ENCODE measurements at places on chromosomes 16 and 17. TPM values are rescaled to one million over a fixed set of nuclear protein-coding genes. Genes with fewer than 3 reads are reported as not detected.

- peak; percentile 81 for DNase-seq
Observed at GRCh38 chr17:2259769-2260536, 43.6 kb downstream of the SMG6 start.

DNA sequence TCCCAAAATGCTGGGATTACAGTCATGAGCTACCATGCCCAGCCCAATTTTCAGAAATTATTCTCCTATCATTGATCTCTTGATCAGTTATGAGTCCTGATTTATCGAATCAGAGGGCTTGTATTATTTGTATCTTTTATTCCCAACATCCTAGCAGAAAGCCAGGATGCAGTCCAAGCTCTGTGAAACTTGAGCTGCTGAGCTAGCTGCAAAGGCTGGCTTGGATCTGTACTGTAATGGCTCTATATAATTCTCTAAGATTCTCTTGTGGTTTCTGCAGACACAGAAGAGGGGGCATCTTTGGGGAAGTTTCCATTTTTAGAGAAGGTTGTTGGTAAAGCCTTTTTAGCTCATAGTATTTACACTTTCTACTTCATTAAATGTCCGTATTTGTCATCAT, 227.1 kb downstream of the MAP2K4 start:
- DNase-seq, result peak; percentile 19

GRCh38 chr16:52751035-52751434, 204.1 kb upstream of the TOX3 start:
- DNase-seq, result no peak

DNA sequence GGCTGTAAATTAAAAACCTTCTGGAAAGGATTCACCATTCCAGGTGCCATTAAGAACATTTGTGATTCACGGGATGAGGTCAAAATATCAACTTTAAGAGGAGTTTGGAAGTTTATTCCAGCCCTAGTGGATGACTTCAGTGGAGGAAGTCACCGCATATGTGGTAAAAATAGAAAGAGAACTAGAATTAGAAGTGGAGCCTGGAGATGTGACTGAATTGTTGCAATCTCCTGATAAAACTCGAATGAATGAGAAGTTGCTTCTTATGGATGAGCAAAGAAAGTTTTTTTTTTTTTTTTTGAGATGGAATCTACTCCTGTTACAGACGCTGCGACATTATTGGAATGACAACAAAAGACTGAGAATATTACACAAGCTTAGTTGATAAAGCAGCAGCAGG, 26.7 kb downstream of the CCL4 start:
- DNase-seq, result no peak

GRCh38 chr16:72027669-72028378, 19.3 kb downstream of the DHODH start:
- DNase-seq, result no peak

Gene ZFP90
- 22.6 TPM for total RNA-seq

DNA sequence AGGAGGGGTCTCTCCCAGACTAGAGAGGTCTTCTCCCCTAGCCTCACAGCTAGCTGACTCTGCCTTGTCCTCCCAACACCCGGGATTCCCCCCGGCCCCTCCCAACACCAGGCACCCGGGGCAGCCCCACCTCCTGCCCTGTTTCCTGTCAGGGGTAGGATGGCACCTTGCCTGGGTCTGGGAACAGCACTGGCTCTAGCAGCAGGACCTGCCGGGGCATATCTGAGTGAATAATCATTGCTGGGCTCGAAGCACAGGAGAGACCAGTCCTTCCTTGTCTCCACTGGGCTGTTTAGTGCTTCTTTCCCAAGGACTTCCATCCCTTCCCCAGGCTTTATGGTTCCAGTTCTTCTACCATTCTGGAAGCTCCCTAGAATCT, 25.7 kb downstream of the MINK1 start:
- DNase-seq, result peak; percentile 27

DNA sequence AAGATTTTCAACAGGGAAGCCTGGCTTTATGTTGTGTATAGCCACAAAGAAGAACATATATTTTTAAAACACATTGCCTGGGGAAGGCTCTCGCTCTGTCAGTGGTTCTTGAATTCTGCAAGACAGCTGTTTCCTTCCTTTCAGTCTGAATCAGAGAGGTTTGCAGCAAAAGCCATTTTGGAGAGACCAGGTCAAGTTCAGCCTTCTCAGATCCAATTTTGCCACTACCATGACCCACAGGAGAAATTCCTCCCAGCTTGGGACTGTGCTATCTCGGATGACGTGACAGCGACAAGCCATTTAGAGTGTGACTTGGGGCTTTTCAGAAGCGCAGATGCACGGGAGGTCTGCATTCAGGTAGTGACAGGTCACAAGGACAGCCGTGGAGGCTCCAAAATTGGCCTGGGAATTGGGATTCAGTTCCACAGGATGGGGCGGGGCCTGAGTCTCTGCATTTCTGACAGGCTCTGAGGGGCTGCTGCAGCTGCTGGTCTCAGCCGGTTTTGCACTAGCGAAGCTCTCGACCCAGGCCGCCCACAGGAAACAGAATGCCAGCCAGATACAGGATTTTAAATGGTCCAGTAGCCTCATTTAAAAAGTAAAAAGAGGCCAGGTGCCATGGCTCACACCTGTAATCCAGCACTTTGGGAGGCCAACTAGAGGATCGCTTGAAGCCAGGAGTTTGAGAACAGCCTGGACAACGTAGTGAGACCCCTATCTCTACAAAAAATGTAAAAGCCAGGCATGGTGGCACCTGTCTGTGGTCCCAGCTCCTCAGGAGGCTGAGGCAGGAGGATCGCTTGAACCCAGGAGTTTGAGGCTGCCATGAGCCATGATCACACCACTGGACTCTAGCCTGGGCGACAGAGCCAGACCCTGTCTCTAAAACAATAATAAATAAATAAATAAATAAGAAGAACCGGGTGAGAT, 196.6 kb upstream of the CIBAR2 start:
- DNase-seq, result no peak

- no peak for DNase-seq
Observed at GRCh38 chr17:83088909-83089308, 9.5 kb downstream of the METRNL start.

DNA sequence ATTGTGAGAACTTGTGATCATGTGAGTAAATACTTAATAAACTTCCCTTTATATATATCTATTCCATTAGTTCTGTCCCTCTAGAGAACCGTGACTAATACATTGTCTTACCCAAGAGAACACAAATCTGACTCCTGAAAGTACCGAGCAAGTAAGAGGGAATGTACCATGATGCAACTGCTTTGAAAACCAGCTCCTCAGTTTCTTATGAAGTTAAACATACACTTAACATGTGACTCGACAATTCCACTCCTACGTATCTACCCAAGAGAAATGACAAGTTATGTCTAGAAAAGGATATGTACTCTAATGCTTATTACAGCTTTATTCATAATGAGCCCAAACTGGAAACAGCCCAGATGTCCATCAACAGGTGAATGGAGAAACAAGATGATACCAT, 8.8 kb upstream of the GJD3 start:
- peak; percentile 83 for DNase-seq

GRCh38 chr17:7132511-7133094, 18.0 kb upstream of the ASGR2 start:
- no peak for DNase-seq

DNA sequence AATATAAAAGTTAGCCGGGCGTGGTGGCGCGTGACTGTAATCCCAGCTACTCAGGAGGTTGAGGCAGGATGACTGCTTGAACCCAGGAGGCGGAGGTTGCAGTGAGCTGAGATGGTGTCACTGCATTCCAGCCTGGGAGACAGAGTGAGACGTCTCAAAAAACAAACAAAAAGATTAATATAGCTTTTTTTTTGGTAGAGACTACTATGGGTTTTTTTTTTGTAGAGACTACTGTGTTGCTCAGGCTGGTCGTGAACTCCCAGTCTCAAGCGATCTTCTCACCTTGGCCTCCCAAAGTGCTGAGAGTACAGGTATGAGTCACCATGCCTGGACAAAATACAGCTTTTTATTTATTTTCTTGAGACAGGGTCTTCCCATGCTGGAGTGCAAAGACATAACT, 20.2 kb downstream of the ZNRF1 start:
- DNase-seq, result peak; percentile 55

Gene RNF157
- 0.83 TPM for total RNA-seq

DNA sequence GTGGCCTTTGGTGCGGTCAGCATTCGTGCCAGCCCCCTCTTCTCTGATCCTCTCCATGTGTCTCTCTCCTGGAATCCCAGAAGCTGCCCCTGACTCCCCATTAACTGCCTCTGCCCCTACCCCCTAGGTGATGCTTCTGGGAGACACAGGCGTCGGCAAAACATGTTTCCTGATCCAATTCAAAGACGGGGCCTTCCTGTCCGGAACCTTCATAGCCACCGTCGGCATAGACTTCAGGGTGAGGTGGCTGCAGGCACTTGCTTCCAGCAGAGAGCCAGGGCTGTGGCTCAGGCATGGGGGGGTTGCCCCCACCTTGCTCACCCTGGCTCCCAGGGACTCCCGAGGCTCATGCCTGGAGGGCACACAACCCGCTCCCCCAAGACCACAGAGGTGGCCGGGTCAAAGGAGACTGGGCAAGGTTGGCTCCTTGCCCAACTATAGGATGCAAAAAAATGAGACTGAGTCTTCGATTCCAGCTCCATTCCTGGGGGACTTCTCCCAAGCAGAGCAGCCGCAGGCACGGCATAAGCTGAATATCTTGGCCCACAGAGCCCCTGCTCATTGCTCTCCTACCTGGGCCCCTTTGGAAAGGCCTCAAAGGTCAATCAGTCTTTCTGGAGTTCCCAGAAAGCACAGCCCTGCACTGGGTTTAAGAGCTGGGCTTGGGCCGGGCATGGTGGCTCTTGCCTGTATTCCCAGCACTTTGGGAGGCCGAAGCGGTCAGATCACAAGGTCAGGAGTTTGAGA, 3.8 kb downstream of the RAB37 start:
- no peak for DNase-seq

- DNase-seq, result peak; percentile 54
Observed at GRCh38 chr17:47978324-47978723, 7.4 kb downstream of the CDK5RAP3 start.

GRCh38 chr16:57775661-57776469, 26.4 kb downstream of the KIFC3 start:
- DNase-seq, result no peak

- DNase-seq, result no peak
Observed at GRCh38 chr17:75777296-75777922, 7.2 kb upstream of the UNK start.

DNA sequence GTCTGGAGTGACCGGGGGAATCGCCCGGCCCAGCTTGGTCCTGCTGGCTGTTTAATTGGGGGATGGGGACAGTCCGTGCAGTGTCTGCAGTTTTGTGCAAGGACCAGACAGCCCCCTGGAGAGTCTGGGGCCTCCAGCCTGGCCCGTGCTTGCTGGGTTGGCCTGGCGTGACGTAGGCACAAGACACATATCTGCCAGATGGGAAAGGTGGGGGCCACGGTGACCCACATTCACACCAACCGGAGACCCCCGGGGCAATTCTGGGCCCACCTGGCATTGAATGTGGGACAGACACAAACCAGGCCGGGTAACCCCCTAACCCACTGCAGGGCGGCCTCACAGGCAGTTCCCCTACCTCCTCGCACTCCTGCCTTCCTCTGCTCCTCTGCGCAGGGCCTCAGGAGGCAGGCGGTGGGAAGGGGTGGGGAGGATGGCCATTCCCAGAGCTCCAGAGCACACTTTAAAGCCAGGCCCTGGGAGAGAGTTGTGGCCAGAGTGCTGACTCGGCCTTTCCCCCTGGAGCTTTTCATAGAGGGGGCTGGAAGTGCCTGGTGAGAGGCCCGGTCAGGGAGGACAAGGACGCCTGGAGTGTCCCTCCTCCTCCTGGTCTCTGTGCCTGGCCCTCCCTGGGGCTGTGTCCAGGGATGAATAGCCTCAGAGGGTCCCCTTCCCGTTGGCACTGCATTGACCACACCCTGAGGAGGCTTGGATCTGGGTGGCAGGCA, 1.5 kb downstream of the MRC2 start:
- peak; percentile 53 for DNase-seq

- DNase-seq, result no peak
Observed at GRCh38 chr17:2685696-2686095, 25.9 kb downstream of the CLUH start.

Gene TBC1D3G
- not detected for total RNA-seq

Gene SPN
- total RNA-seq, result not detected

Gene IL21R
- 0.83 TPM for total RNA-seq

Gene MT1H
- total RNA-seq, result not detected

- DNase-seq, result no peak
Observed at GRCh38 chr16:4663777-4664465, 29.4 kb upstream of the NUDT16L1 start.

DNA sequence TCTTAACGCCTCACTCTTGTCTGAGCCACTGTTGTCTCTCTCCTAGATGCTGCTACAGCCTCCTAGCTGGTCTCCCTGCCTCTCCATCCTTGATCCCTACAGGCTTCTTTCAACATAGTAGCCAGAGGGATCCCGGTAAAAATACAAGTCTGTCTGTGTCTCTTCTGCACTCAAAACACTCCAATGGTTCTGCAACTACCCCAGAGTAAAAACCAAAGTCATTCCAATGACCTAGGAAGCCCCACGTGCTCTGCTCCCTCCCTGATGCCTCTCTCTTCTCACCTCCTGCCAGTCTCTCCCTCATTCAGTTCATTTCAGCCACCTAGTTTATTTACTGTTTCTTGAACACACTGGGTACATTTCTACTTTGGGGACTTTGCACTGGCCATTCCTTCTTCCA, 135.2 kb downstream of the NPIPB5 start:
- DNase-seq, result no peak

Gene ORC6
- total RNA-seq, result 13.1 TPM

Gene MLX
- total RNA-seq, result 37.8 TPM

Gene FBXW10B
- 0.28 TPM for total RNA-seq

- peak; percentile 78 for DNase-seq
Observed at GRCh38 chr17:49201481-49201927, 8.9 kb downstream of the GNGT2 start.

DNA sequence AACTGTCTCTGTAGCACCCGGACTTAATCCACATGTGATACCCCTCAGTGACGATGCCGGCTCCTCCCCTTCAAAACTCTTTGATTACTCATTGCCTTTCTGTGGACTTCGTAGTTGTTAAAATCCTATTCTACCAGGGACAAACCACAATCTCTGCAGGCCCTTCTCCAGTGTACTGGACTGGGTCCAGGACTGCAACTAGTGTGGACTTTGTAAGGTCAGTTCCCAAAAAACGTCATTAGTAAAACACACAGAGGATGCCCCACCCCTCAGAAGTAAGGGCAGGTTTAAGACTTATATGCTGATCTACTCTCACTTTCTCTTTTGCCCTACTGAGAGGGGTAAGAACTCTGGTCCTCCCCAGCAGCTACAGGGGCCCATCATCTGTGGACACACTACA, 10.5 kb upstream of the NUDT7 start:
- DNase-seq, result peak; percentile 4

DNA sequence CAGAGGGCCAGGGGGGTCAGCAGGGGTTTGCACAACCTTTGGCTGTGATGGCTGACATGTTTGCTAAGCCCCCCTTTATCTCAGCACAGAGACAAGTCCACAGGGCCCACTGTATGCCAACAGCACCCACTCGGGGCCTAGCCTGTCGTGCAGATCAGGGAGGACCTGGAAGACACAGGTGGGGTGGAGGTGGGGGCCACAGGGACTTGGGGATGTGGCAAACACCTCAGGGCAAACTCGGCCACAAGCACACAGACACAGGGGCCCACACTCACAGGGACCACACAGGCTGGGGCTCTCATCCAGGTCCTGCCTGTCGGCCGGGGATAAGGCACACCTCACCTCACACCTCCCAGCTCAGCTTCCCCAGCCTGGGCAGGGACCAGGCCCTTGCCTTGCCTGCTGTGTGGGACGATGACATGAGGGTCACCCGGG, 87.9 kb downstream of the C16orf78 start:
- DNase-seq, result no peak
